ENCODE measurements at places on chromosomes 13 and 19.

GRCh38 chr19:3420244-3420755, 53.9 kb downstream of the NFIC start:
- no peak for DNase-seq

GRCh38 chr13:30047154-30047874, 196.9 kb upstream of the UBL3 start:
- DNase-seq = no peak

DNA sequence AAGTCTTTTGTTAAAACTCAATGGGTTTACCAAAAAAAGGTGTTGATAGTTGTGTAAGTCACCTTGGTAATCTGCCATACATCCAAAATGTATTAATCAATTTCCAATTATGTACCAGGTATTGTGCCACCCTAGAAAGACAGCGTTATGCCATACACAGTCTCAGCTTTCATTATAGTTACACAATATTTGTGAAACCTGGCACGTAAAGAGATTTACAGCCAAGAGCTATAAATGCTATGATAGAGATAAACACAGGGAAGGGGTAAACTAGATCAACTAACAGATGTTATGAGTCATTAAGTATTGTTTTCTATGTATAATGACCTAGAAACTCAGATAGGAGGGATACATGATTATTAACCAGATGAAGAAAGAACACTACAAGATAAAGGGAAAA, 725.6 kb upstream of the SLITRK5 start:
- no peak for DNase-seq

DNA sequence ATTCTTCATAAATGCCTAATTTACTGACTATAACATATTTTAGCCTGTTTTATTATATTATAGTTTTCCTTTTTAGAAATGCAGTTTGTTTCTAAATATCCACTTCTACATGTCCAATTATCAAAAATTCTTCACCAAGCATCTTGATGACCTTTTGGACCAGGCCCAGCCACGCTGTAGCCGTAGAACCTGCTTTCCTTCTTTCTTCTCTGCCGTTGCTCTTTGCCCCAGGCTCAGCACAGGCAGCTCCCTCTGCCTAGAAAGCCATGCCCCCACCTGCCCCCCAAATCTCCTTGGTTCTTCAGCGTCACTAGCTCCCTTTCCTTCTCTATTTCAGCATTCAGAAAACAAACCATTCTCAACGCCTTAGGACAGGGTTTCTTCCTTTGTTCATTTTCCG, 65.4 kb downstream of the ESD start:
- DNase-seq = no peak

DNA sequence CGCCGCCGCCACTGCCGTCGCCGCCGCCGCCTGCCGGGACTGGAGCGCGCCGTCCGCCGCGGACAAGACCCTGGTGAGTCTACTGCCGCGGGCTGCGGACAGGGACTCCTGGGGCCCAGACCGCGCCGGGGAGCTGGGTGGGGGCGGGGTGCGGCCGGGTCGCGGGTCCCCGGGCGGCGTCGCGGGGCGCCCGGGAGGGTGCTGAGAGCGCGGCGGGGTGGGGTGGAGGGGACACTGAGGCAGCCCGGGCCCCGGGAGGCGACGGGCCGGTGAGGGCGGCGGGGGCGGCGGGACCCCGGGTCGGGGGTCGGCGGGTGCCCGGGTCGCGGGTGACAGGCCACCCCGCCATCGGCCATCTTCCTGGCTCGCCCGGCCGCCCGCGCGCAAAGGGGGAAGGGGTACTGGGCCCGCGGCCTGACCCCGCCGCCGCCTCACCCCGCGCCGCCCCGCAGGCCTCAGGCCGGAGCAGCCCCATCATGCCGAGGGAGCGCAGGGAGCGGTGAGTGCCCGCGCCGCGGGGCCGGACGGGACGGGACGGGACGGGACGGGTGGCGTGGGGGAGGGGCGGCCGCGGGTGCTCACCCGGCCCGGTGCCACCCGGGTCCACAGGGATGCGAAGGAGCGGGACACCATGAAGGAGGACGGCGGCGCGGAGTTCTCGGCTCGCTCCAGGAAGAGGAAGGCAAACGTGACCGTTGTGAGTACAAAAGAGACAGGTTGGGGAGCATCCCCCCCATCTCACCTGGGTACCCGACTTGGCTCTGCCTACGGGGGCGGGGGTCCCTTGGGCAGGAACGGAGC, 489 bp downstream of the CCNE1 start:
- DNase-seq = peak; percentile 26

- DNase-seq = no peak
These were observed 142.2 kb upstream of the SPRY2 start for GRCh38 chr13:80483157-80483556.

- no peak for DNase-seq
These were observed 160.2 kb downstream of the SLC7A1 start for GRCh38 chr13:29435125-29435911.

- DNase-seq = no peak
These were observed 116.2 kb downstream of the TBC1D4 start for GRCh38 chr13:75365724-75366173.

- no peak for DNase-seq
These were observed 17.8 kb downstream of the POP4 start for GRCh38 chr19:29623726-29624488.

- peak; percentile 17 for DNase-seq
These were observed 11.6 kb upstream of the RASA3 start for GRCh38 chr13:114143806-114144605.

GRCh38 chr13:63741029-63741813, 2325.6 kb upstream of the PCDH20 start:
- DNase-seq = peak; percentile 11

DNA sequence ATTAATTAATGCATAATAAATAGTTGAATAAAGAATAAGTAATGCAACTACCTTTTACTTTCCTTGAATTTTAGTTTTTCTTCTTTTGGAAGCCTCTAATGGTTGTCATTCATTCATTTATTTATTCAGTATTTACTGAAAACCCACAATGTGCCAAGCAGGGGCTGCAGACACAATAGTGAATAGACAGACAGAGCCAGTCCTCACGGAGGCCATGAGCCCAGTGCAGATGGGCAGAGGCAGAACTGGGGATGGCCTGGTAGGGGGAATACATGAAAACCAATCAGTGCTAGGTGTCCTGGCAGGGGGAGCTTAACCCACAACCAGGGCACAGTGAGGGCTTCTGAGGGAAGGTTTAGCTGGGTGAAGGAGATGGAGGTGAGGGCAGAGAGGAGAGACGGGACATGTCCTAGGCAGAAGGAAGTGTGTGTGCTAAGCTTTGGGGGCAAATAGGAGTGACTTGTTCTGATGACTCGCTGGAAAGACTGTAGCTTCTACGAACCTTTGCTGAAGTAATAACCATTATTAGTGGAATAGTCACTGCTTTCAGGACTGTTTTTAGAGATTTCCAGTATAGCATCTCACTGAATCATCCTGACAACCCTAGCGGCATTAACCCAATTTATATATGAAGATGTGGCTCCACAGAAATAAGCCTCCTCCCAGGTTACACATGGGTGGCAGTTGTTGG, 55.9 kb downstream of the ERCC5 start:
- DNase-seq = no peak

DNA sequence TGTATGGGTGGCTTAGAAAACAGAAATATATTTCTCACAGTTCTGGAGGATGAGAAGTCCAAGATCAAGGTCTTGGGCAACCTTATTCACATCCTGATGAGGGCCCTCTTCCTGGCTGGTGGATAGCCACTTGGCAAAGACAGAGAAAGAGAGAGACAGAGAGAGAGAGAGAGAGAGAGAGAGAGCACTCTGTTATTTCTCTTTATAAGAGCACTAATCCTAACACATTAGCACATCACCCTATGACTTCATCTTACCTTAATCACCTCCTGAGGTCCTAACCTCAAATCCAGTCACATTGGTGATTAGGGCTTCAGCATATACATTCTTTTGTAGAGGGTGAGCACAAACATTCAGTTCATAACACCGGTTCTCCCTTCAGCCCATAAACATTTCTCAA, 430.3 kb downstream of the EFNB2 start:
- DNase-seq = no peak

Measured in heart left ventricle (tissue), 16 donors.